Astrocyte of the spinal cord (primary cell): ENCODE measurements at places on chromosomes 7 and 10.

DNA sequence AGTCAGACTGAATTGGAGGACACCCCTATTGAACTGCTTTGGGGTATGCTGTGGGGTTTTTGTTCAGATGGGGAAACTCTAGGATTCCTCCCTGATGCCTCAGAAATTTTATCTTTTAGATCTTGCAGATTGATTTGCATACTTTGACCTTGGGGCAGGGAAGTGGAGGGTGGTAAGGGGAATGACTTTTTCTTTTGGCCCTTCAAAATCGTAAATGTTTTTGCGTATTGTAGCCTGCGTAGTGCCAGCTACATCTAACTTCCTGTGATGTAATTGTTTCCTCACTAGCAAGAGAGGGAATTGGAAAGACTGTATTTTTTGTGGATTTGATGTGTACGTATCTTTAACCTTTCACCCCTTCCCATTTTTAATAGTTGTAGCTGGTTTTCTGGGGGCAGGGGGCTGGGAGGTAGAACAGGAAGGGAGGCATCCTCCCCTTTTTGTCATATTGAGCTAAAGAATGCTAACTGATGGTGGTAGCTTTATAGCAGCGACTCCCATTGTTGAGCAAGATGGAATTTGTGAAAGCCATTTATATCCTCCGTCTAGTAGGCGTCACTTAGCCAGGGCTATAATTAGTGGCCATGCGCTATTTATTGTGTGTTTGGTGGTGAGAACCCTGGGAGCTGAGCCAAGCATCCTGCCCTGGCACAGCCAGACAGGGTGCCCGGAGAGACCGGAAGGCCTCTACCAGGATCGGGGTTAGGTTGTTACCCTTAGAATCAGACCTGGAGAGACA lies 11.3 kb downstream of the DUSP5 start:
- peak; percentile 10 for DNase-seq

DNA sequence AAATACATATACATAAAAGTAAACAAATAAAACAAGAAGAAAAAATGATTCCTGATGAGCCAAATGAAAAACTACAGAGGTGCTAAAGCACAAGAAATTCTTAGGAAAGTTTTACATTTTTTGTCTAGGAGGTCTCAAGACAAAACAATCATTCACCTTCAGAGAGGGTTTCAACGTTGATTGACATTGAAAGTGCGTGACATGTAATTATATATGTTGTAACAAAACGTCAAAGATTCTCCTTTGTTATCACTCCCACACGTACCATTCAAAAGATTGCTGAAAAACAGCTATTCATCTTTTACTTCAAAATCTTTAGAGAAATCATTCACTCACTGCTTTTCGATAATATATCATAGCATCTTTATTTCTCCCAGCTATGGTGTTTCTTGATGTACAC lies 375.9 kb downstream of the NEBL start:
- DNase-seq: no peak

GRCh38 chr10:80252296-80252887 lies 37.1 kb downstream of the MAT1A start:
- no peak for DNase-seq

- DNase-seq: no peak
These were observed 2.2 kb downstream of the COMTD1 start for GRCh38 chr10:75233444-75234016.

GRCh38 chr7:104548861-104549260 lies 220.5 kb downstream of the LHFPL3 start:
- DNase-seq: no peak

GRCh38 chr10:44047361-44047760 lies 337.5 kb downstream of the CXCL12 start:
- DNase-seq: no peak

- no peak for DNase-seq
These were observed 1.4 kb upstream of the PODXL start for GRCh38 chr7:131557652-131558385.

DNA sequence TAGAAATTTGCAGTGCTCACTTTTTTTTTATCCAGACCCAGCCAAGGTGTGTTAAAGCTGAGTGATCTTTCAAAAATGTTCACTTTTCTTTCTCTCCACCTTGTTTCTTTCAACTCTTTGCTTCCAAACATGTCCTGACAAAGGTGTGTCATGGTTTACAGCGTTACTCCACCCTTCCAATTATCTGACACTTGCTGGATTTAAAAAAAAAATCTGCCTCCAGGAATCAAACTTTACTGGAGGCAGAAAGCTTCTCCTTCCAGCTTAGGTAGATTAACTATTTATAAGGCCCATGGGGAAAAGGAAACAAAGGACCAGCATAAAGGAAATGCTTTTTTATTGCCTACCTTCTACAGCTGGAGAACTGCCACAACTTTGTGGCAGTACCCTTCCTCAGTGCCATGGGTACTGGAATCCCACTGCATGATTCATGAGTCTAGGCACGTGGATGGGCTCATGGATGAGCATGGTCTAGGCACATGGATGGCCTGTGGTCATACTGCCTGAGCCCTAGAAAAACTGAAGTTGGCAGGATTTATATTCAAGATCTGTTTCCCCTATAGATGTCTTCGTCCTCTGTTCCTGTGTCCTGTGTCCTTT lies at the start of gene COL17A1:
COL17A1 (minus strand) TSS at position 80 of the 600 bp plus-strand sequence. CDS start 5,207 bp downstream, outside the sequence.
- DNase-seq: no peak

GRCh38 chr10:106877574-106877973 lies 286.9 kb downstream of the SORCS1 start:
- no peak for DNase-seq

DNA sequence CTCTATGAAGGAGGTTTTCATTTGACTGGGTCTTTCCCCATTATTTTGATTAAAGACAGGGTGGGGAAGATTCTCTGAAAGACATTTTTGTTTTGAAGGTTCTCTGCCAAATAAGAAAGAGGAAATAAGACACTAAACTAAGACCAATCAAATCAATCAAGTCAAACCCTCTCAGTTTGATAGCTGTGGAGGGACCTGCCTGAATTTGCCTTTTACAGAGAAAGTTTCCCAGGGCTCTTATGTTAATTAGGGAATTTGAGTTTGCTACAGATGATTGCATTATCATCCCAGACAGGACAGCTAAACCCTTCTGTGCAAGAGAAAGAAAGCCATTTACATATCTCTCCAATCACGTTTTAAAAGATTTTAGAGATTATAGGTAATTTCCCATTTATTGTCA lies 80.0 kb downstream of the CSTF2T start:
- no peak for DNase-seq

- no peak for DNase-seq
These were observed 604.7 kb upstream of the MKI67 start for GRCh38 chr10:128730922-128731321.

DNA sequence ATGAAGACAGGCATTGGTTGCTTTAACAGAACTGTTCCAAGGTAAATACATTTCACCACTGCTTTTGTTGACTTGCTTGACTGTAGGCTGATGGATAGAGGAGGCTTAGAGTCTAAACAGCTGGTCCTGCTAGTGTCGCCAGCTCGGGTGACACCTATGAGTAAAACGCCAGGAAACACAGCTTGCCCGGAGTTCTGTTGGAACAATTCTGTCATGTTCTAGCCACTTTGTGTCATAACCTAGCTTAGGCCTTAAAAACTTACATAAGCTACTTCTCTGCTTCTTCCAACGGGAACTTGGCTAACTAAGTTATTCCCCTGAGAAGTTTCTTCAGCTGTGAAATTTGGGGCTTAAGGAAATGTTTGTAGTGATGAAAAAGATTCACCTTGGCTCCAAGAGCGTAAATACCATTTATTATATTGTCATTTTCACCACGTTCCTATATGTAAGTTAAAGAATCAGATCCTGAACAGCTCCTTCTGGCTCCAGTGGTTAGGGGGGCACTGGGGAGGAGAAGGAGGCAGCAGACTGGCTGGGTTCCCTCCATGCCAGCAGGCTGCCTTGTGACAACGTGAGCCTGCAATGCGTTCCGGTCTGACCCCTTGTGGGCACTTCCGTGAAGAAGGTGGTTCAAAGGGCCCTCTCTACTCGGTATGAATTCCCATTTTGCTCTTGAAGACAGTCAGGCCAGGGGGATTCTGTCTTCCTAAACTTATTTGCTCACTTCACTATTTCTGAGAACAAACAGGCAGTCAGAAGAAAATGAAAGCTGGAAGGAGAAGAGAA lies 253.2 kb downstream of the BMPER start:
- peak; percentile 13 for DNase-seq

GRCh38 chr7:158176561-158177173 lies 411.0 kb downstream of the PTPRN2 start:
- no peak for DNase-seq

- DNase-seq: peak; percentile 30
These were observed 110.4 kb downstream of the OSBPL3 start for GRCh38 chr7:24869572-24869971.

DNA sequence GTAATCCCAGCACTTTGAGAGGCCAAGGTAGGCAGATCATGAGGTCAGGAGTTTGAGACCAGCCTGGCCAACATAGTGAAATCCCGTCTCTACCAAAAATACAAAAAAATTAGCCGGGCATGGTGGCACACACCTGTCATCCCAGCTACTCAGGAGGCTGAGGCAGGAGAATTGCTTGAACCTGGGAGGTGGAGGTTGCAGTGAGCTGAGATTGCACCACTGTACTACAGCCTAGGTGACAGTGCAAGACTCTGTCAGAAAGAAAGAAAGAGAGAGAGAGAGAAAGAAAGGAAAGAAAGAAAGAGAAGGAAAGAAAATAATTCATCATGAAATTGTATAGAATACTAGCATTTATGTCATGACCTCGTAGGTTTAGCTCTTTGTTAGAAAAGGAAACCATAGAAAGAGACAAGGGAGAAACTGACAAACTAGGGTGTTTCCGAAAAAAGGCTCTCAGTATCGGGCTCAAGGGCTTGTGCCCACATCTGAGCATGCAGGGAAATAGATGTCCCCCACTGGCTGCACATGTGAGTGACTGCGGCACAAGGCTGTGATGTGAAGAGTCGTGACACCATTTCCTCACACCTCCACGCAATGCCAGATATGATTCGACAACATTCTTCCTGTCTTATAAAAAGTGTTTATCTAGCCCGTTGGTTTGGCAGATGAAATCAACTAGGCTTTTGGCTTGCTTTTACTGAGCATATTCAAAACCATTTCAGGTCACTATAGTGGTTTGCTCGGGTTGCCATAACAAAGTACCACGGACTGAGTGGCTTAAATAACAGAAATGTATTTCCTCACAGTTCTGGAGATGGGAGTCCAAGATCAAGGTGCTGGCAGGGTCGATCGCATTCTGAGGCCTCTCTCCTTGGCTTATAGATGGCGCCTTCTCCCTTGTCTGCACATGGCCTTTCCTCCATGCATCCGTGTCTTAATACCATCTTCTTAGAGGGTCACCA lies 2.0 kb downstream of the SRGN start:
- DNase-seq: peak; percentile 37

DNA sequence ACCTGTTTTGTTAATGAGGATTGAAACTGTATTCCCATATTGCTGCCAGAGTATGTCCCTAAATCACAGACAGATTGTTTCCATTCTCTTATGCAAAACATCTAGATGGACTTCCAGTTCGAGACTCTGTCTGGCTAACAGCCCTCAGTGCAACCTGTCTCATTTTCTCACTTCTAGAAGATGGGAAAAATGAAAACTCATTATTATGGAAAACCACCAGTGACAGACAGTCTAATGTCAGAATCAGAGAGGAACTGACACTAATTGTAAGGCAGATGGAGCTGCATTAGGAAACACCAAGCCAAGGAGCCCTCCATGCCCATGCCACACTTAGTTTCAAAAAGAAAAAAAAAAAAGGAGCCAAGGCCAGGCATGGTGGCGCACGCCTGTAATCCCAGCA lies 61.6 kb downstream of the NPSR1 start:
- DNase-seq: no peak

- no peak for DNase-seq
These were observed 22.4 kb downstream of the MTURN start for GRCh38 chr7:30157204-30157603.

GRCh38 chr7:120521761-120522737 lies 249.1 kb downstream of the KCND2 start:
- no peak for DNase-seq

DNA sequence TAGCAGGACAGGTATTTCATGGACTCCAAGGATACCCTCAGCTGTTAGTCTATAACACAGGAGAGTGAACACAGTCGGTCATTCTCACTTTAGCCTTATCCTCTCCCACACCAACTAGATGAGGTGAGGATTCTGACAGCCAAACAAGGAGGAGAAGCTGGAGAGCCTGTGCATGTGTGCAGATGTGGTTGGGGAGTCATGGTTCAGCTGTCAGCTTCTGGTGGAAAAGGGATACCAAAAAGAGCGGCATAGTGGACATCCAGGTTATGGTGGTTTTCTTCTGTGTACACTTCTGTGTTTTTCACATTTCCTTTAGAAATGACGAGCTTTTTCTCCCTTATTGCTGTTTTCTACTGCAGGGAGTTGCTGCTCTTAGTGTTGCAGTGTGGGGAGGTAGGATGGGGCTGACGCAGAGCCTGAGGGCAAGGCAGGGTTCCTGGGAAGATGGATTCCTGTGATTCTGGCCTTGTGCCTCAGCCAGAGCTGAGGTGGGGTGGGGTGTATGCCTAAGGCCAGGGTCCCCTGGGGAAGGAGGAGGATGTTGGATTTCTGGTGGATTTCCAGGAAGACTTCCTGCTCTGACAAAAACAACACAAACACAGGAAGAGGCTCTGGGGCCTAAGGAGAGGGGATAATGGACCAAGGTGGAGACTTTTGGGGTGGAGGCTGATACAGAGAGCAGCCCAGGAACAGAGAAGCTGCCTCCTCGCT lies 26.6 kb downstream of the PLAU start:
- DNase-seq: no peak

DNA sequence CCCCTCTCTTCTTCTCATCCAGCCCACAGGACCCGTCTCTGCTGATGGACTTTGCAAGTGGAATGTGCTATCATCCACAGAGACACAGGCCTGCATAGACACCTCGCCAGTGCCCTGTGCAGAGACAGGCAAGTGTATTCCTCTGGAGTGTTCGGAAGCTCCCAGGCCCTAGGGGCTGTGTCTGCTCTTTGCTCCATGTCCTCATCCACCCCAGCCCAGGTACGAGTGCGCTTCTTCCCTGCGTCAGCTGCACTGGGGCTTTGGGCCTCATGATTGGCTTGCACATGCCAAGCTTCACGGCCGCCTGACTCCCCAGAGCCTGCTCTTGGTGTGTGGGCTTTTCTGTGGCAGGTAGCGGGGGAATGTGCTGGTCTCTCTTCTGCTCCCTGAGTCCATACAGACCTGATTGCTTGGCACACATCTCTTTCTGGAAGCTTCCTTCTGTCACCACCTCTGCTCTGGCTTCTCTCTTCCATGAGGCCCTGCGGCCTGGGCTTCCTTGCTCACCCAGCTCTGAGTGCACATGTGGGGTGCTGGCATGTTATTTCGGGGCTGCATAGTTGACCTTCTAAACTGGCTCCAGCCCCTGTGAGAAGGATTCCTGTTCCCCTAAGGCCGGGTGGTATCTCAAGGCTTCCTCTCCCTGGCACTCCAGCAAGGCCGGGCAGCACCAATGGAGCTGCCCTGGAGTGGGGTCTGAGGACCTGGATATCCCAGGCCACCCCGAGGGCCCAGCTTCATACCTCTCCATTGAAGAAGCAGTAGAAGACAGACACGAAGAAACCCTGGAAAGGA lies 27.8 kb downstream of the CRHR2 start:
- no peak for DNase-seq

GRCh38 chr10:5089865-5090264 lies 4.3 kb upstream of the AKR1C3 start:
- DNase-seq: peak; percentile 12

- no peak for DNase-seq
These were observed 162.2 kb downstream of the SH3PXD2A start for GRCh38 chr10:103692952-103693811.
